ENCODE measurements at places on chromosomes 11 and 22.

DNA sequence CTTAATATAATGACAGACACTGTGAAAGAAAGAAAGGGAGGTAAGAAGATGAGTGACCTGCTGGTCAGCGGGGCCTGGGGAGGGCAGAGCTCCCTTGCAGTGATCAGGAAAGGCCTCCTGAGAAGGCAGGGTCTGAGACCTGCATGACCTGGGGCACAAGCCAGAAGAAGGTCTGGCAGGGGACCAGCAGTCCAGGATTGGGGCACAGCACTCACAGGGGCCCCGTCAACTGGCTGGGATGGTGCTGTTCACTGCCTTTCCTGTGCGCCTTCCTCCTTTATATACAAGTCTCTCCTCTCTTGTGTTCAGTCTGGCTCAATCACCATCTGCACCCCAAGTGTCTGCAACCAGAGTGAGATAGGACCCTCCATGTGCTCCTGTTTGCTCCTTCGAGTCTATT lies 22.2 kb upstream of the SCARF2 start:
- no peak for DNase-seq

DNA sequence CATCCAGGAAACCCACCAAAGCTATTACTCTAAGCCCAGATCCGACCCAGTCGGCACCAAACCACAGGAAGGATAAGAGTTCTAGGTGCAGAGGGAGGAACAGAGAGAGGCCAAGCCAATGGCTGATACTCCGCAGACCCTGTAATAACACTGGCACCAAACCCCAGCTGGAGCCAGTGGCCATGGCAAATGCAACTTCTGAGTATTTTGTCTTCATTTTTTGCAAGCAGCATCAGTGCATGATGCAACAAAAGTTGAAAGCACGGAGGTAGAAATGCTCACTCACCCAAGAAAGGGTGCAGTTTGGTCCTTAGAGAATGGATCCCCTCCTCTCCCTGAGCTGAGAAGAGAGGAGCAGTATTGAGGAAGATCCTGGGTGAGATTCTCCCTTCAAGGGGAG lies 2.8 kb downstream of the TMEM121B start:
- no peak for DNase-seq

GRCh38 chr11:117725048-117725734 lies 71.8 kb downstream of the DSCAML1 start:
- DNase-seq: no peak

GRCh38 chr11:68829581-68829980 lies 12.1 kb downstream of the CPT1A start:
- DNase-seq: no peak

DNA sequence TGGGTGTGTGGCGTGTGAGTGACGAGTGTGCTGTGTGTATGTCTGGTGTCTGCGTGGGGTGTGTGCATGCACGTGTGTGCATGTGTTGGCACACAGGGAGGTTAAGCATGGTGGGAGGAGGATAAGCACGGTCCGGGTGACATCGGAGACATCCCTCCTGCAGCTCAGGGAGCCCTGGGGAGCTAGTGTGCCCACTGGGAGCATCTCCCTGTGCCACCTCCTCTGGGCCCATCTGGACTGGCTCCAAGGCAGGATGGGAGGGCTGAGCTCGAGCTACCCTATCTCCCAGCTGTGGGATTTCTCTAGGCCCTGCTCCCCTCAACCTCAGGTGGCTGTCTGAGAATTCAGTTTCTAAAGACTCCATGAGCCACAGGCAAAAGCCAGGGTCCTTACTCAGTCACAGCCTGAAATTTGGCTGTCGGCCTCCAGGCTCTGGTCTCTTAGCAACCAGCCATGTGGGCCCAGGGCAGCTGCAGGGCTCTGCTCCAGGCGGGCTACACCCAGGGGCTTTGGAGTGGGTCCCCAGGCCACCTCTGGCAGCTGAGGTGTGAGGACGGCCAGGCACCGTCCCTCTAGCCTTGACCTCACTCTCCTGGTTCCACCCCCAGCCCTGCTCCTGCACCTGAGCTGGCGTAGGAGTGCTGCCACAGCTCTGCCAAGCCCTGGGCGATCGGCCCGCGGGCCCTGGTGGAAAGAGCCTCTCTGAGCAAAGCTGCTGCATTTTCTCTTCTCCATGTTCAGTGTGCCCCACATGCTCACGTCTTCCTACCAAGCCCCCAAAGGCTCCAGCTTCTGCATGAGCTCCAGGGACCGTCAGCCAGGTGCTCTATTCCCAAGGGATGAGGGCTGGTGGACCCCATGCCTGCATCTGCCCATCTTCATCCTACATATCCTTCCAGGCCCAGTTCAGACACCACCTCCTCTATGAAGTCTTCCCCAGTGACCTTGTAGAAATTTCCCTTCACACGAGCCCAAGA lies 39.7 kb downstream of the RTL6 start:
- no peak for DNase-seq

- DNase-seq: peak; percentile 88
These were observed 3.6 kb downstream of the SHISAL1 start for GRCh38 chr22:44309137-44309536.

DNA sequence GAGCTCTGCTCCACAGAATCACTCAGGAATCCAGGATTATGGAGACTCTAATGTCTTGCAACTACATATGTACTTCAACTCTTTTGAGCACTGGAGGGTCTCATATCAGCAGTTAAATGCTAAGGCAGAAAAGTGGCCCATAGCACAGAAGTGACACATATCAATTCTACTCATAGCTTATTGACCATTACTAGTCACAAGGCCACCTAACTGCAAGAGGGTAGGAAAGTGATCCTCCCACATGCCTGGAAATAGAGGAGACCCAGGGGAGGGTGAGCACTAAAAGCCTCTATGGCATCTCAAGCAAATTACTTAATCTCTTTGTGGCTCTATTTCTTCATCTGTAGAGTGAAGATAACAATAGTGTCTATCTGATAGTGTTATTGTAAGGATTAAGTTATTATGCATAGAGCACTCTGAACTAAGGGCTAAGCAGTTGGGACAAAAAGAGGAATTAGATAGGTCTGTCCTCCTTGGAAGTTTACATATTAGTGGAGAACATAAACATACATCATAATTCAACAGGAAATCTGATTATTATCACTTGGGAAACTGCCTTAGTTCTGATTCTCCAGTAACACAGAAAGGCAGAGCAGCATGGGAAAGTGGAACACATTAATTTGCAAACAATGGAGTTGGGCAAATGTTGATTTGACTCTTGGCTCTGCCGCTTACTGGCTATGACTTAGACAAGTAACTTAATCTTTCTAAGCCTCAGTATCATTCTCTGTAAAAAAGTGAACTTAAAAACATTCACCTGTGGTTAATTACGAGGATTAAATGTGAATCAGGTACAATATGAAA lies 25.1 kb upstream of the USP47 start:
- DNase-seq: peak; percentile 59

- DNase-seq: no peak
These were observed 514.0 kb downstream of the BUD13 start for GRCh38 chr11:116258821-116259220.

- DNase-seq: no peak
These were observed 1.1 kb downstream of the CD151 start for GRCh38 chr11:833849-834311.

- DNase-seq: no peak
These were observed 437.0 kb downstream of the DYNC2H1 start for GRCh38 chr11:103546236-103546635.

- no peak for DNase-seq
These were observed 19.2 kb upstream of the RRAS2 start for GRCh38 chr11:14378171-14378570.

DNA sequence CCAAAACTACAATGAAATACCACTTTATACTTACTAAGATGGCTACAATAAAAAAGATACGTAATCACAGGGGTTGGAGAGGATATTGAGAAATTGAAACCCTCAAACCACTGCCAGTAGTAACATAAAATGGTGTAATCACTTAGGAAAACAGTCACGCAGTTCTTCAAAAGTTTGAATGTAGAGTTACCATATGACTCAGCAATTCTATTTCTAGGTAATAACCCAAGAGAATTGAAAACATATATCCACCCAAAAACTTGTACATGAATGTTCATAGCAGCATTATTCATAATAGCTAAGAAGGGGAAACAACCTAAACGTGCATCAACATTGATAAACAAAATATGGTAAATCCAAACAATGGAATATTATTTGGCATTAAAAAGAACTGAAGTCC lies 24.4 kb upstream of the PSMA1 start:
- no peak for DNase-seq

DNA sequence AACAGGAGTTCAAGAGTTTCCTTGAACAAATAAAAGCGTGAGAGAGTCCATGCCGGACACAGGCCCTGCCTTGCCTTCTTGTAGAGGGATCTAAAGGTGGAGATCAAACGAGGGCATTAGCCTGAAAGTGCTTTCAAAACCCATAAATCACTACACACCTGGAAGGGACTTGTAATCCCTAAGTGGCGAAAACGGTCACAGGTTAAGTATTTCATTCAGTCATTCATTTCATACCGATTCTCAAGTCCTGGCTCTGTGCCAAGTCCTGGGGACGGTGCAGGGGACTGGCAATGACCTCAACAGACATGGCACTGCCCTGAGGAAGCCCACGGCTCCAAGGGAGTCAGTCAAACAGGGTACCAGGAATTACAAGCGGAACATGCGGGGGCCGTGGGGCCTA lies 26.6 kb downstream of the ELFN2 start:
- no peak for DNase-seq

DNA sequence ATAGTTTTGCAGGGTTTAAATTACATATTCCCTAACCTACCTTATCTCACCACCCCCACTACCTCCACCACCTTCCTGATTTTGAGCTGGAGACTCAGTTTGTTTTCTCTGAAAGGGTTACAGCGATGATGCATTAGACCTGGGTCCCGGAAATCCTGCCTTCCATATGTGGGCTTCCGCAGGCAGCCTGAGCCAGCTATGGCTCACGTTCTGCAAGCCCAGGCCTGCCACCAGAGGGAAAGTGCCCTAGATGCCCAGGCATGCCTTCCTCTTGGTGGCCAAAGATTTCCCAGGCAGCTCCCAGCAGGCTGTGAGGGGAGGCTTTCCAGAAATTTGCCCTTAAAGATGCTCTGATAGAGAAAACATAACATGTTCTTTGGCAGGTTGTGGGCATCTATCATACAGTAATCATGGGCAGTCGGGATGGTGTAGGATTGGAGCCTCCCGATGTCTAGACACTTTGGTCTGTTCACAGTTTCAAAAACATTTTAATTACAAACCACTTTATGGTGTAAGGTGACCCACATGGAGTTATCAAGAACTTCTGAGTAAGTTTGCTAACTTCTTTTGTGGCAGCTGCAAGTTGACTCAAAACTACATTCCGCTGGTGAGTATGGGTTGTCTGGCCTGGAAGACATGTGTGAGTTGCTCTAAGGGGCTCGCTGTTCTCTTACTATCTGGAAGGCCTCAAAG lies 79.3 kb downstream of the MICAL2 start:
- DNase-seq: peak; percentile 88

DNA sequence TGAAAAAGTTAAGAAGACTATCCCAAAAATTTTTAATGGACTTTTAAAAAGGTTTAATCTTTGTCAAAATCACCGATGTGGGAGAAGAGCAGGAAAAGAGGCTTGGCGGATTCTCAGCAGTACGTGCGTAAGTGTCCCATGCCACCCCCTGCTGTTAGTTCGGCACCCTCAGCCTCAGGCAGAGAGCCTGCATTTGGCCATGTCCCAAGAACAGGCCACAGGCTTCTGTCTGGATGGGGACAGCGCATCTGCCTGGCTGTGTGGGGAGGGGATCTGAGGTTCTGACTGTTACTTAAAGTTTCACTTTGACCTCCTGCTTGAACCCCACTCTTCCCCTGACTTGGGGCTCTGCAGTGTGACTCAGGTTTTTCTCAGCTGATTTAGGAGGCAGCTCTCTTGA lies 35.3 kb downstream of the EXT2 start:
- DNase-seq: no peak

GRCh38 chr11:6572215-6572614 lies 31.2 kb downstream of the RRP8 start:
- peak; percentile 12 for DNase-seq

GRCh38 chr22:34395370-34395769 lies 475.1 kb upstream of the LARGE1 start:
- DNase-seq: no peak

- DNase-seq: no peak
These were observed 193.6 kb downstream of the CWF19L2 start for GRCh38 chr11:107263844-107264563.

GRCh38 chr11:48683226-48683720 lies 194.7 kb downstream of the OR4A47 start:
- DNase-seq: no peak

- DNase-seq: no peak
These were observed 47.2 kb upstream of the AKIP1 start for GRCh38 chr11:8863838-8864237.

GRCh38 chr11:71472357-71472885 lies 19.4 kb downstream of the NADSYN1 start:
- no peak for DNase-seq

- no peak for DNase-seq
These were observed 2.0 kb upstream of the B3GAT1 start for GRCh38 chr11:134413826-134414731.

DNA sequence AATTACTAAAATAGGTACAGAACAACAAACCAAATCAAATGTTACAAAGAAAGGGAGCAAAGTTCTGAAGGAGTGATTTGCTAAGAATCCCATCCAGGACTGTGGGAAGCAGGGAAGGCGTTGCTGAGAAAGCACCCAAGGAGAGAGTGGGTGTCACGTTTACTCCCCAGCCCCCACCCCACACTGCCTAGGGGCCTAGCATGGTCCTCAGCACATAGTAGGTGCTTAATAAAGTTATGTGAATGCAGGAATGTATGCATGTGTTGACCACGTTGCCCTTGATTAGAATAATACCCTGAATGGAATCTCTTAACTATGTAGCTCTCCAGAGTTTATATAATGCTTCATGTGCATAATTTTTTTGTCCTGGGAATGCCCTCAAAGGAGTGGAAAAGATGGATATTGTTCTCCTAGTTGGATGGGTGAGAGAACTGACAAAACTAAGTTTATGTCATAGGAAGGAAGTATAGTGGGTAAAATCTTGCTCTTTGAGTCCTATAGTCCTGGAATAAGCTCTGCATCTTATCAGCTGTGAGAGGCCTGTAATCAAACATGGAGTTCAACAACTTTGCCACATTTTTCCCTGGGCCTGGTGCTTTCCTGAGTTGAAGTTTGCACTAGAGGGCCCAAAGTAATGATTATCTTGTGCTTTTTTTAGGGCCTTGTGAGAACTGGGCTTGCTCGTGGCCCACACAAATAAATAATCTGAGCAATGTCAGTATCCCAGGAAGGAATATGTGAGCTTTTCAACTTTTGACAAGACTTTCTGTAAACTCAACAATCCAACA lies 53.8 kb upstream of the LMO2 start:
- DNase-seq: no peak

GRCh38 chr11:111540114-111540936 lies at the start of gene LAYN:
Gene LAYN, plus strand, starts transcription at chr11:111540720. Its CDS starts 124 bp downstream, at chr11:111540844.
- DNase-seq: no peak

GRCh38 chr11:111694851-111695250 lies 71.3 kb downstream of the PPP2R1B start:
- no peak for DNase-seq

DNA sequence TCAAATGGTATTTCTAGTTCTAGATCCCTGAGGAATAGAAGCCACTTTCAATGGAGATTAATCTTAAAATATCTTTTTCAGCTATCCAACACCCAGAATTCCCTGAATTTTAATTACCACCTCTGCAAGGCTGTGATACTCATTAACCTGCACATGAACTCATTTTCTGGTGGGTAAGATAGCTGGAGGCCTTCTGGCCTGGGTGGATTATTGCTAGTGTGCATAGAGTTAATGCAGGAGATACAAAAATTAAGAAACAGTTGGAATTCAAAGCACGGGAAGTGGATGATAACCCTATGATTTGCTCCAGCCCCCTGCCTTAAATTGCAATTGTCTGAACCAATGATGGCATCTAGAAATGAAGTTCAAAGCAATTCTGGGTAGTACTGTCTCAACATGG lies 115.0 kb downstream of the ATG16L2 start:
- no peak for DNase-seq

- DNase-seq: no peak
These were observed 3.8 kb upstream of the ADORA2A start for GRCh38 chr22:24423519-24424000.

All from epithelial cell of prostate (primary cell).